CD4-positive, alpha-beta T cell treated with Interferon gamma for 1 hour (primary cell): ENCODE measurements at places on chromosomes 2 and 18.

GRCh38 chr18:8480506-8481328 lies 128.5 kb upstream of the RAB12 start:
- no peak for DNase-seq

GRCh38 chr2:112733456-112733855 lies 12.6 kb downstream of the NT5DC4 start:
- no peak for DNase-seq

- DNase-seq, result no peak
These were observed 253.6 kb downstream of the SOX11 start for GRCh38 chr2:5945742-5946141.

GRCh38 chr18:78423811-78424210 lies 555.8 kb upstream of the SALL3 start:
- no peak for DNase-seq

DNA sequence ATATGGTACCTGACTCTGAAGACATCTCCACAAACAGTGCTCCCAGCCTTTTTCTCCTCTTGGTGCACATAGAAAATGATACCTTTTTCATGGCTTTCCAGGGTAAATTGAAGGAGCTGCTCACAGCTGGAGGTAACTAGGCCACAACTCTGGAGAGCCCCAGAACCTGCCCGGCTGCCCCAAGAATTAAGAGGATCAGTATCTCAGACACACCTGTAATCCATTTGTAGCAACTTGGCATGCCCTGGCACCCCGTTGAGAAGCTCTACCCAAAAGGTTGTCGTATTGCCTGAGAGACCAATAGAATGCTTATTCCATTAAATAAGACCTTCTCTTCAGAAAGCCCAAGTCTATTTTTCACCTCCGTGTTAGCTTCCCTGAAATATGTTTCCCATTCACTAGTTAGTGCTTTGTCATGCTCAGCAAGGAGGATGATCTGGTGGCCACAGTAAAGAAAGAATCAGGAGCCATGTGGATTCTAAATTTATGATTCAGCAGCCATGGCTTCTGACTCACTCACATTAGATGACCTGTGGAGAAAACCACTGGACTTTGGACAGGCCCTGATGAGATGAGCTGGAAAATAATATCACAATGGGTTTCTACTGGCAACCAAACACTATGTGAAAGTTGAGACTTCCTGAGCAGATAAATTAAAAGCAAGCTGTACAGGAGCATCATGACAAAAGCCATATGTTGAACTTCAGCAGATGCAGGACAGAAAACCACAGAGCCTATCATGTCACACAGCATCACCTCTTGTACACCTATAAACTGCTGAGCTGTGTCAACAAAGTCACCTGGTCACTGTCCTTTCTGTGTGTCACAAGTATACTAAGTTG lies 253.3 kb upstream of the OSR1 start:
- DNase-seq, result no peak

GRCh38 chr18:2965797-2966196 lies 47.1 kb downstream of the LPIN2 start:
- no peak for DNase-seq

DNA sequence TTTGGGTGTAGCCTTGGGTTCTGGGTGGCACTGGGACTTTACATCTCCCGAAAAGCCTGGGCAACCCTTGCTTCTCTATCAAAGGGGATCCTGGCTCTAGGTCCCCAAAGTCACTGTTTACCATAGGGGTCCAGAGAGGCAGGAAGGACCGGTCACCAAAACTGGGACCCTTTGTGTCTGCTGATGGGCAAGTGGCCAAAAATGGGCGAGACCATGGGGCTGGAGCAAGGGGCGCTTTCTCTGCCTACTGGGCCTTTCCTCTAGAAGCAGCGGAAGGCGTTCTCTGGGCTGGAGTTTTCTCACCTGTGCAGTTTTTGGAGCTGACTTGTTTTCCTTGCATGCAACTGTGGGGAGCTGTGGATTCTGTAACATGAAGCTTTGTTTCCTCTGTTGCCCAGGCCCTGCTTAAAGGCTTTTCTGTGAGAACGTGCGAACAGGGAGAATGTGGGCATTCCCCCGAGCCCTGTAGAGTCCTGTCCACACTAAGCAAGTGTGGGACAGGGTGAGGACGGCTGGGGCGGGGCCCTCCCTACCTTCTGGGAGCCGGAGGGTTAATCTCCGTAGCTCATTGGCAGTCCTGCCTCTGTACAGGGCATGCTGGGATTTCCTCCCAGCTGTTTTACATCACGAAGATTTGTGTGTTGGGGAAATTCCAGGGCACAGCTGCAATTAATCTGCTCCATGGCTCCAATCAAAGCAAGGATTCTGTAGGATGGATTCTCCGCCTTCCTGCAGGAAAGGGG lies 50.2 kb downstream of the TGOLN2 start:
- DNase-seq, result no peak

- no peak for DNase-seq
These were observed 24.3 kb downstream of the CDK15 start for GRCh38 chr2:201830666-201831065.

DNA sequence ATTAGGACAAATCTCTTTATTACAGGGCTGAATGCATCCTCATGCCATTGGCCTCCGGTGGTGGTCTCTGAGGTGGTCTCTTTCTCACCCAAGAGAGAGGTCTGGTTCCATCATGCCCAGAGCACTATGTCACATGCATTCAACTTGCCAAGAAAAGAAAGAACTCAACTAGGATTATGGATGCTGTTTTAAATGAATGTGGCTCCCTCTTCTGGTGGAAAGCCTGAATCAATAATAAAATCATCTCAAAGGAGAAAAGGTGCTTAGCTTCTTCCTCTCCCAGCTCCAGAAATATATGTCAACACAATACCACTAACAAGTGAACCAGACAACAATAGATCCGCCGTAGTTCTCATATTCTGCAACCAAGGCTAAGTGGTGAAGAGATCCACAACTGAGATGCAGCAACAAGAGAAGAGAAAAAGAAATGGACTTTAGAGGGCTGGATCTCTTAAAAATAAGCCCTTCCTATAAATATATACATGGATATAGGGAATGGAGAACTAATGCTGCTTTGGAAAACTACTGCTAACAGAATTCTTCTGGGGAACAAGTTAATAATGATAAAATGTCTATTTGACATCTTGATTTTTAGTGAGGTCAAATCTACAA lies 396.8 kb downstream of the NCKAP5 start:
- DNase-seq, result no peak

- no peak for DNase-seq
These were observed 71.1 kb upstream of the MAPRE2 start for GRCh38 chr18:34970106-34970505.

DNA sequence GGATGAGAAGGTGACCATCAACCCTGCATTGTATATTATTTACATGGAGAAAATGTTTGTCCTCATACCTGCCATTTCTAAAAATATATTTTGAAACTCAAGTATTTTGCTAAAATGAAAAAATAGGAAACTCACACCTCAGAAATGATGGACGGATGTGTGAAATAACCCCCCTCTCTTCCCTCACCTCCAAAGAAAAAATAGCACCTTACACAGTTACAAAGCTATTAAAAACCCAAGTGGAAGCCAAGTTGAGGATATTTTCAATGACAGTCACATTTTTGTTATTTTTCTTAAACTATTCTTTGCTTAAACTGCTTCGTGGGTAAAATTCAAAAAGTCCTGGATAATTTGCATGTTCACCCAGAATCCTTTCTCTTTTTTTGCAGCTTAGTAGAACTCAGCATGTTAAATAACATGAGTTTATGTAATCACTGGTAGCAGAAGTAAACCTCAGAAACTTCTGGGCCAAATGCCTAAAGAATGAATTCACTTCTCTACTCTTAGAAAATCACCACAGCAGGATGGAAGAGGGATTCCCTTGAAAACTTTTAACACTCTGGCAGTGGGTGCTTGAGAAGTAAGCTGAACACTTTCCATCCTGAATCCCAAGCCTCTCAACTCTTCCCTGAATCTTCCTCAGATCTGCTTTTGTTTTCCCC lies 768 bp downstream of the DSC1 start:
- no peak for DNase-seq

- no peak for DNase-seq
These were observed 160.8 kb upstream of the MAPRE2 start for GRCh38 chr18:34880403-34880802.

DNA sequence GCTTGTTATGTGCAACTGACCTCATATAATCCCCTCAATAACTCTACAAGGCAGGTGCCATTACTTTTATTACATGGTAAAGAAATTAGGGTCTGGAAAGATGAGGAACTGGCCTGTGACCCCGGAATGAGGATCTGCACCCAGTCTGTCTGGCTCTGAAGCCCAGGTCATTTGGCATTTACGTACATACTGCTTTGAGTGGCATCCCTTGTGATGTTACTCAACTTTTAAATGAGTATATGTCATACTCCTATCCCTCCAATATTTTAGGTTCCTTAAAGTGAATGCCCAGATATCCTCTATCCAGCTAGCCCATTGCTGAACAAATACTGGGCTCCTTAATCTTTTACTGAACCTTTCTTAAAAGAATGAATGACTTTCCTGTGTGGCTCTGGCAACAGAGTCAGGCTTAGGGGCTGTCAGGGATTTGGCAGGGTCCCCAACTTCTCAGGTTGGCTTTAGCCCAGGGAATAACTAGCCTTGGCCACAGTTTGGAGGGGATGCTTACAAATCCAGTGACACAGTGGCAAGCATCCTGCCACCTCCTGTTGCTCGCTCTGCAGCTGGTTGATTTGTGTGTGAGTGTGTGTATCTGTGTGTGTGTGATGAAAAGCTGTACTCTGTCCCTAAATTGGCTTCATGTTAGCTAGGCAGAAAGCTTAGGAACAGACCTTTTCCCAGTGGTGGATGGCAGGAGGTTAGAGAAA lies 3.4 kb upstream of the CXCR4 start:
- no peak for DNase-seq

- no peak for DNase-seq
These were observed 19.6 kb upstream of the IL1R1 start for GRCh38 chr2:102122909-102123308.

DNA sequence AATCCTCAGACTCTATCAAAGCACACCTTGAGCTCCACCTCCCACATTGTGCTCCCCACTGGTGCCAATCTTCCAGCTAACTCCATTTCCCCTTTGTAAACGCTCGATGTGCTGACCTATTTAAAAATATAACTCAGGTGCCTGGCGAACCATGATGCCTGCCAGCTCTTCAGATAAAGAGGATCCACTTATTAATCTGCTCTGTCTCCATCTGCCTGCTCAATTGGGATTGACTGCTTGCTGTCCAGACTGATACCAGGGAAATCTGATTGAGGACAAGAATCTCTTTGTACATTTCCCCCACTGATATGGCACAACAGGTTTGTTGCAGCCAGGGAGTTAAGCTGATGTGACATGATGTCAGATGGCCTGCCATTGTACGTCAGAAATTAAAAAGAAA lies 2036.5 kb upstream of the CELF4 start:
- DNase-seq, result no peak

- no peak for DNase-seq
These were observed 568.7 kb downstream of the METTL4 start for GRCh38 chr18:2002604-2003003.

DNA sequence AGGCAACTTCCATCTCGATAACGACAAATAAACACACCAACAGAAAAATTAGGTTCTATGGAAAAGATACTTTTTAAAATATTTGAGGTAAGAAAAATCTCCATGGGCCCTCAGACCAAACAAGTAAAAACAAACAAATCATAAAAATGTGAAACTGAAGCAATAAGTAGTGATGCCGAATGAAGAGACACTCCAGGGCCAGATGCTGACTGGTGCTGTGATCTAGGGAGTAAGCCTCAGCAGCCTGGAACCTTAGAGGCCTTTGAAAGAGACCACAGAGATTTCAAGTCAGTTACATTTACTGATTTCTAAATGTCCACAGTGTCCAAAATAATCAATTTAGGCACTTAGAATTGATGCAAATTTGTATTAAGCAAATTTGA lies 1144.7 kb downstream of the CNTNAP5 start:
- no peak for DNase-seq

- DNase-seq, result no peak
These were observed 31.7 kb upstream of the MAP4K3 start for GRCh38 chr2:39468579-39469451.

- no peak for DNase-seq
These were observed 11.1 kb downstream of the HS6ST1 start for GRCh38 chr2:128307595-128307994.

DNA sequence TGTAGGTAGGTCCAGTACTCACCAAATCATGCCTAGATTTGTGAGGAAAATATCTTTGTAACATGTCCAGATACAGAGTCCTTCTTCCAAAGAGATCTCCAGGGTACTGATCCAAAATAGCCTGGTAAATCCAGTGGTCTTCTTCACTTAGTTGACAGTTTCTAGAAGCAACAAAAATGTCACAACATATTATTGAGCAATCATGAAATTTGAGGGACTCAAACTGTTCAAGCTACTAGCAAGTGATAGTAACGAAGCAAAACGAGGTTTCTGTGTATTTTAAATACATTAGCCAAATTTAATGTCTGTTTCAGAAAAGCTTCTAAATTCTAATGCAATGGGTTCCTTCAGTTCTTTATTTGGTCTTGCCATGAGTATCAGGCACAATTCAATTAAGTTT lies 142.8 kb downstream of the CCDC148 start:
- no peak for DNase-seq

- DNase-seq, result no peak
These were observed 249.7 kb upstream of the RGPD4 start for GRCh38 chr2:107576991-107577390.
